ENCODE measurements at places on chromosomes 2 and 18.

GRCh38 chr18:44143072-44143471 lies 537.6 kb upstream of the SETBP1 start:
- DNase-seq: no peak

GRCh38 chr2:57990118-57990725 lies 56.4 kb upstream of the VRK2 start:
- peak; percentile 6 for DNase-seq

GRCh38 chr2:232897598-232898408 lies 27.7 kb downstream of the SNORC start:
- no peak for DNase-seq

DNA sequence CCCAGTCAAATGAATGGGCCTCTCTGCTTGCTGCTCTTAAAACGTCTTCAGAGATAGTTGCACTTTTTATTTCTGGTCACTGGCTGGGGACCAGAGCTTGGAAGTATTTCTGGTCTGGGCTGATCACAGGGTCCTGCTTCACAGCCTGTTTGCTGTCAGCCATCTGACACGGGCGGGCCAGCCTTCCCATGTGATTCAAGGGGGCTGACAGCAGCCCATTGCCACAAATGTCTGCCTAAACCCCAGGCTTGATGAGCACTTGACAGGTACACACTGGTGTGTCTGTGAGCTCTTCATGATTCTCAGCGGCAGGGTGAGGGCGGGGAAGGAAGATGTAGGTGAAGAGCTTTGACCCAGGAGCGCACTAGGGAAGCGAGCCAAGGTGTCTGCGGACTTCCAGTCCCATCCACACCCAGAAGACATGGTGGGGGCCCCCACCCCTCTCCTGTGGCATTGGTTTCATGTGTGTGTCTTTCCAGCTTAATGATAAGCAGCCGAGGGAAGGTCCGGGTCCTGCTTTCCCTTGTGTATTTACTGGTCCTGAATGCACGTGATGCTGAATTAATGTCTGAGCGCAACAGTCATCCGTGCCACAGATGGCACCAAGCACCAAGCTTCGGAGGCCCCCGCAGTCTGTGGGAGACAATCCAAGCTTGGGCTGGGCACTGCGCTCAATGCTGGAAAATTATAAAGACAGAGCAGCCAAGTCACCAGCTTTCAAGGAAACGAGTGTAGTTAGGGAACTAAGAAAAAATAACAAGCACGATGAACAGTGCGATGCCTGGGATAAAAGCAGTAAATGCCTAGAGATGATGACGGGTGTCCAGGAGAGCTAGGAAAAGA lies 73.3 kb downstream of the SH3BP4 start:
- DNase-seq: no peak

DNA sequence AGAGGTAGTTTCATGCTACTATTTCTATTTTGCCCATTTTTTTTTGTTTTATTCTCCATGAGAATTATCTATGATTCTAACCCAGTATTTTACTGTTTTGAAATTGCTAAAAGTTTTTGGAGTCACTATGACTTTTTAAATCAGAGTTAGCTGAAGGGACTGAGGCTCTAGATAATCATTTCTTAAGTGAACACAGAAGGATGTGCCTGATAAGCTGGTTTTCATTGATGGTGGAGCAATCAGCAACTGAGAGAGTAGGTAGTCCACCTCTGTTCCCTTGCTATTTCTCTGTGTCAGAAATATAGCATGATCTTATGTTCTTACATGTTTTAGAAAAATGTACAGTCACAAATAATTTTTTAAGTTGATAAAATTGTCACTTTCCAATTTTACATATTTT lies 59.4 kb downstream of the CCDC138 start:
- DNase-seq: no peak

DNA sequence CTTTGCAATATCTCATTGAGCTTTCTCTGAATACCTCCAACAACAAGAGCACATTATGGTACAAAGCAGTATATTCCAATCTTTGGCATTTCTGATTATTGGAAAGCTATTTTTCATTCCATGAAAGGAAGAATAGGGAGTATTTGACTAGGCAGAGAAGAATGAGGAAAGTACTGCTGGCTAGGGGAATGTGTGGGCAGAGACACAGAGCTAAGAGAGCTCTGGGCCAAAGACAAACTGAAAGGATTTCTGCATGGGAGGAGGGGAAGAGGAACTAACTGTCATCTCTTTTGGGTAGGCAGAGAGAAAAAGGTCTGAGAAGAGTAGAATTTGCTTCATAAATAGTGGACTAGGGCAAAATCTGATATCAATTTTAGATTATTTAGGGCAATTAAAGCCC lies 150.8 kb downstream of the CCDC85A start:
- no peak for DNase-seq

- no peak for DNase-seq
Observed at GRCh38 chr2:48170281-48170680, 264.0 kb upstream of the FBXO11 start.

- no peak for DNase-seq
Observed at GRCh38 chr18:49886891-49887764, 73.8 kb upstream of the ACAA2 start.

DNA sequence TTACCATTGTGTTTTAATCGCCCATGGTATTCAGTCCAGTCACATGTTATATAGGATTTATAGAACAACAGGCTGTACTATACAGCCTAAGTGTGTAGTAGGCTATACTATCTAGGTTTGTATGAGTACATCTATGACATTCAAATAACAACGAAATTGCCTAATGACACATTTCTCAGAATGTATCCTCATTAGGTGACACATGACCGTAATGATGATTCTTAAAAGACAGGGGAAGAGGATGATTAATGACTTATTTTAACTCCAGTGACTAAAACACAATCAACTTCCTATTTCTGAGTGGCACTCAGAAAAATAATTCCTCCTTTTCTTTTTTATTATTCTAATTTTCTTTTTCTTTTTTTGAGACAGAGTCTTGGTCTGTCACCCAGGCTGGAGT lies 63.0 kb upstream of the ACSL3 start:
- DNase-seq: no peak

DNA sequence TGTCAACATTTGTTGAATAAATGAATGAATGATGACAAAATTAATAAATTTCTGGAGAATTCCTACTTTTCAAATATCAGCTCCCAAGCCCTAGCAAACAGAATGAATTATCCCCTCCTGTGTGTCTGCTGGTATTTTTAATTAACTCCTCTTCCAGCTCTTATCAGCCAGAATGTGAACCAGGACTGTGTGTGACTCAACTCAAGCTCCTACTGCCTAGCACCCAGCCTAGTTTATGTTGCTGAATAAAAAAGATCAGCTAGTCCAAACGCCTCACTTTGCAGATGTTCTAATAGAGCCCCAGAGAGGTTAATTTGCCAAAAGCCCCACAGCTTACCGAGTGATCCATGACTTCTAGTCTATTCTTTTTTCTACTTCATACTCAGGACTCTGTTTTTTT lies 50.3 kb downstream of the RABL2A start:
- no peak for DNase-seq

DNA sequence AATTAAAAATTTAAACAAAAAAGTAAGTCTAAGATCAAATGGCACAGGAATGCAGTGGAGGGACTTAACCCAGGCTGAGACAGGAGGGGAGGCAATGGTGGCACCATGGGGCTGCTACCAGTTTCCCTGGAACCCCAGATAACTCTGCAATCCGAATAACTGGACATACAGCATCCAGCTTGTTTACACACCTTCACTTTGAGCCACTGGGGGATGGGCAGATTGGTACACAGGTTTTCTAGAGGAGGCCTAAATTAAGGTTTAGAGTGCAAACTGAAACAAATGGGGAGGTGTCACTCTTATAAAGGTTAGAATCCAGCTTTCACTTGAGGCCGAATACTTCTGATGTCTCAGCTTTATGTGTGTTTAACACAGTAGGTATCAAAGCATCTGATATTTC lies 189.3 kb upstream of the FN1 start:
- no peak for DNase-seq

- DNase-seq: no peak
Observed at GRCh38 chr2:224669449-224669848, 46.7 kb downstream of the CCDC195 start.
